ENCODE measurements at places on chromosomes 2 and 18.

- DNase-seq, result no peak
Observed at GRCh38 chr2:149564097-149564496, 23.5 kb downstream of the MMADHC start.

DNA sequence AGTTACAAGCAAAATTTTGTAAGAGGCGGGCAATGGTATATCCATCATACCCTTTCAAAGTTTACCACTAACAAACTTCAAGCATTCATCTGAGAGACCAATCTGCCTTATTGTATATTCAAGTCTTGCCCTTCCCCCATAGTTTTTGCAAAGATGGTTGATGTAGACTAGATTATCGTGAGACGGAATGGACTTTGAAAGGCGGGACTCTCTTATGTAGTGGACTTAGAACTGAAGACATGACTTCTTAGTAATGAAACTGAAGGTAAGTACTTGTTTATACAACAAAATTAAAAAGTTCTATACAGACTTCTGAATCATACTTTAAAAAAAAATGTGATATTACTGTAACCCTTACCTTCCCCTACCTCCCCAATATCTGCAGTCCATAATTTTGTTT is 10.4 kb downstream of the AP1S3 start:
- no peak for DNase-seq

GRCh38 chr2:147844697-147845410 is at the start of gene ACVR2A:
ACVR2A (plus strand) TSS chr2:147845029; CDS start chr2:147845153, 124 bp downstream.
- peak; percentile 34 for DNase-seq

GRCh38 chr2:74457129-74457548 is 1.1 kb upstream of the WBP1 start:
- DNase-seq, result no peak

GRCh38 chr2:6164986-6165747 is 473.0 kb downstream of the SOX11 start:
- DNase-seq, result no peak

DNA sequence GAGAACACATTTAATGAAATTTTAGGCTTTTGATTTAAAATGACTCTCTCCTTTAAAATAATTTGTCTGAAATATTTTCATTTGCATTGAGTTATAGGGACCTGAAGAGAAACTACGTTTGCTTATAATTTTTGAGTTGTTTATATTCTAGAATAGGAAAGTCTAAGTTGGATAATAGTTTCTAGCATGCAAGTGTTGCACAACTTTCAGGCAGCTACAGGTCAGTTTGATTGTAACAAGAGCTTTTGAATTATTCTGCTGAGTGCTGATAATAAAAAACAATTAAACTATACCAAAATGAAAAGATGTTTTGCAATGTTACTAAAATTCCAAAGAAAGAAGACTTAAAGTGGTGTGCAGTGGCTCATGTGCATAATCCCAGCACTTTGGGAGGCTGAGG is 71.0 kb downstream of the PDE1A start:
- no peak for DNase-seq

GRCh38 chr2:44545005-44545404 is 183.3 kb downstream of the CAMKMT start:
- no peak for DNase-seq

GRCh38 chr18:13191779-13192178 is 26.8 kb upstream of the LDLRAD4 start:
- DNase-seq, result peak; percentile 73

GRCh38 chr2:195534971-195535370 is 122.1 kb upstream of the SLC39A10 start:
- DNase-seq, result no peak

- no peak for DNase-seq
Observed at GRCh38 chr2:189318761-189319160, 122.5 kb upstream of the WDR75 start.

DNA sequence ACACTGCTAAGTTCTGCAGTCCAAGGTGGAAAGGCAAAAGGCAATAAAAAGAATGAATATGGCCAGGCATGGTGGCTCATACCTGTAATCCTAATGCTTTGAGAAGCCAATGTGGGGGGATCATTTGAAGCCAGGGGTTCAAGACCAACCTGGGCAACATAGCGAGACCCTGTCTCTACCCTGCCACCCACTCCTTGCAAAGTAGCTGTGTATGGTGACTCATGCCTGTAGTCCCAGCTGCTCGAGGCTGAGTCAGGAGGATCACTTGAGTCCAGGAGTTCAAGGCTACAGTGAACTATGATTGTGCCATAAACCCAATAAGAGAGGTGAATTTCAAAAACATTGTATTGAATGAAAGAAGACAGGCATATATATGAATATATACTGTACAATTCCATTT is 2.4 kb downstream of the MYL12B start:
- DNase-seq, result no peak

- peak; percentile 1 for DNase-seq
Observed at GRCh38 chr18:38545071-38545470, 979.5 kb upstream of the CELF4 start.

- no peak for DNase-seq
Observed at GRCh38 chr2:118094503-118094902, 6.2 kb downstream of the INSIG2 start.

GRCh38 chr2:233133239-233133638 is 73.1 kb downstream of the INPP5D start:
- DNase-seq, result no peak

DNA sequence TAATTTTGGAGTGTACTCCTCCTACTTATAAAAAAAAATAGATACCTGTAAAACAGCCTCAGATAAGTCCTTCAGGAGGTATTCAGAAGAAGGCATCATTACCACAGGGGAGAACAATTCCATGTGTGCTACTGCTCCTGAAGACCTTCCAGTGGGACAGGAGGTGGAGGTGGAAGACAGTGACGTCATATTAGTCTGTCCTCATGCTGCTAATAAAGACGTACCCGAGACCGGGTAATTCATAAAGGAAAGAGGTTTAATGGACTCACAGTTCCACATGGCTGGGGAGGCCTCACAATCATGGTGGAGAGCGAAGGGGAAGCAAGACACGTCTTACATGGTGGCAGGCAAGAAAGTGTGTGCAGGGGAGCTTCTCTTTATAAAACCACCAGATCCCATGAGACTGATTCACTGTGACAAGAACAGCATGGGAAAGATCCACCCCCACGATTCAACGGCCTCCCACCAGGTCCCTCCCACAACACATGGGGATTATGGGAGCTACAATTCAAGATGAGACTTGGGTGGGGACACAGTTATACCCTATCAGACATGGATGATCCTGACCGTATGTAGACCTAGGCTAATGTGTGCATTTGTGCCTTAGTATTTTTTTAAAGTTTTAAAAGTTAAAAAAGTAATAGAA is 98.4 kb downstream of the NDUFA10 start:
- no peak for DNase-seq

DNA sequence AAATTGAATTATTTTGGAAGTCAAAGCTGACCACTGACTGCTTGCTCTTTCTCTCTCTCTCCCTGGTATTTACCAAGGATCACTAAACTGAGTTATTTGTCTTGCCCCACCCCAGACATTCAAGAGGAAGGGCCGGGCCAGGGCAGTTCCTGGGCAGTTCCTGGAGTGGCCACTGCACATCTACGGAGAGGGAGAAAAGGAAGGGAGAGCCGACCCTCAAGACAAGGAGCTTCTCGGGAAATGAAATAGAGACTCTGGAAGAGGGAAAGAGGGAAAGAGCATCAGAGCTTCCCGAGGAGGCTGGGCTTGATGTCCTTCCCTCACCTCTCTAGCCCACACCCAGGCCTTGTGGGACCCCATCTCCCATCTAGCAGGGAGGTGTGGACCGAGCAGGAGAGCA is 83.1 kb downstream of the SEPTIN10 start:
- no peak for DNase-seq

GRCh38 chr2:159953136-159953823 is 109.1 kb downstream of the PLA2R1 start:
- no peak for DNase-seq

DNA sequence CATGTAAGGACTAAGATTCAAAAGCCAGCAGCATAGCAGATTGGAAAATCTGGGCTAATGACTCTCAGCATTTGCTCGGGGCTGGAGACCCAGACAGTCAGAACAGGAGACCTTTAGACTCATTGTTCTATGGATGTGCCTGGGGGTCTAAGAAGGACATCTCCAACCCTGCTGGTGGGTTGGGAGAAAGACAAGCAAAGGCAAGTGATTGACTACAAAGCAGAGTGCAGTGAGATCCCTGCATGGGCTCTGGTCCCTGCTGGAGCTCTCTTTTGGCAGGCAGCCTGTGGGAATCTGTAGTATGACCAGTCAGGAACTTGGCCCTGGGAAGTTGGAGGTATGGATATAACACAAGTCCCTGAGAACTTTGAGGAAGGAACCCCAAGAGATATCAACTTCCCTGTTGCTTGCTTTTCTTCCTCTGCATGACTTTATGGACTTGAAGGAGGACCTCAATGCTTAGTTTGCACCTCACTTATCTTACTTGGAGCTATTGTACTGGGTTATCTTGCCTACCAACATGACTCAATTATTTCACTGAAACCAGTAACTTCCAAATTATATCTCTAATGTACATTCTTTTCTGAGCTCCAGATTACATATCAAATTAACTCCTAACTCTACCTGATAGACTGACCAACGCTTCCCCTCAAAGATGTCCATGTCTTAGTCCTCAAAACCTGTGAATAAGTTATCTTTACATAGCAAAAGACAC is 236.0 kb downstream of the CYRIA start:
- no peak for DNase-seq

DNA sequence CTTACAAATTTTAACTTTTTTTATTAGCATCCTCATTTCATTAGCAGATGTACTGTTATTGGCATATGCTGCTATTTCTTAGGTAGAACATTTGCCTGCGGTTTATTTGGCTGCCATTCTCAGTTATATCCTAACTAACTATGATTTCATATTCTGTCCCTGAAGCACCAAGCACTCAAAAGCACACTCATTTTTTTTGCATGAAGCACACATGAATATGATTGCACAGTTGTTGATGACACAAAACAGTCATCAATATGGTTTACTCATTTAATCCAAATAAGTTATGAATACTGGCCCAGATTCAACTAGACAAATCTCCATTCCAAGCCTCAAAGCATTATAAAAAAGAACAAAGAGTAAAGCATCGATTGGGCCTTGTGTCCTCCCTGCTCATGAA is 129.4 kb upstream of the CNTNAP5 start:
- DNase-seq, result no peak

- DNase-seq, result peak; percentile 41
Observed at GRCh38 chr2:86396291-86396785, 44.8 kb upstream of the KDM3A start.

GRCh38 chr2:176158855-176159662 is 2.0 kb downstream of the HOXD3 start:
- no peak for DNase-seq

DNA sequence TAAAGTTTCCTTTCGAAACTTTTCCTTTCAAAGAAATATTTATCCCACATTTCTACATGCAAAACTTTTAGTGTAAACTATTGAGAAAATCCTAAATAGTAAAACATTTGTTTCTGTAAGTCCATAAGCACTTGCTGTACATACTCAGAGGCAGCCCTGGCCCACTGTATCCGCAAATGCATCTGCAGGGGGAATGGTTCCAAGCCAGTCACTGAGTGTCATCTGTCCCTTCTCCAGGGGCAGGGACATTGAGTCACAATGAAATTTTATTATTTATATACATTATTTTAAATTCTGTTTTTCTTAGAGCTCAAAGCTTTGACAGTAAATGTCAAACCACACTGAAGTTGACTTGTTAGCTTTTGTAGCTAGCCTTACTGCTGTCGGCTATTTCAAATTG is 367.2 kb downstream of the MTX2 start:
- no peak for DNase-seq

DNA sequence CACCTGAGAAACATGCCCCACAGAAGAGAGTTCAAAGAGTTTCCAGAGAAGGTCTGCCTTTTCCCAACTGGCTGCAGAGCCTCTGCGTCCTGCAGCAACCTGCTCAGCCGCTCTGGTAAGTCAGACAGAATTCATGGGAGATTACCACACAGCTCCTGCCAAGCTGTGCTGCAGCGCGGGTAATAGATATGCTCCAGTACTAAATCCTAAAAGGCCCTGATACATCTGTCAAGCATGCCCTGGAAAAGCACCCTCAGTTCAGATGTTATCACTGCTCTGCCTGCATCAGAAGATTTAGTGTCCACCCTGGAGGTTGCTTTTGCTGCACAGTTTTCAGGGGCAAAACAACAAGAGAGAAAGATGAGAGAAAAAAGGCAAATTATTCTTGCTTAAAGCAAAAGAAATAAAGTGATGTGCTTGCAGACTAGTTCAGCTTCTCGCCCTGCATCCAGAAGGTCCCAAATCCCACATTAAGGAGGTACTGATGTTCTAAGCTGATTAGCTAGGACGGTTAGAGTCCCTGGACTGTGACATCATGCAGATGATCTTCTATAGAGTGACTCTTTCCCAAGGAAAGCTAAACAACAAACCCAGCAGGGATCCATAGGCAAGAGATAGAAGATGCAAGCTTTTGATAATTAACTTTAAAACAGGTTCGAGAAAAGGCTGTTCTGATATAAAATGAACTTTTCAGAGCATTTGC is 488.6 kb downstream of the BCL11A start:
- no peak for DNase-seq

GRCh38 chr2:624551-625347 is 52.5 kb downstream of the TMEM18 start:
- no peak for DNase-seq

DNA sequence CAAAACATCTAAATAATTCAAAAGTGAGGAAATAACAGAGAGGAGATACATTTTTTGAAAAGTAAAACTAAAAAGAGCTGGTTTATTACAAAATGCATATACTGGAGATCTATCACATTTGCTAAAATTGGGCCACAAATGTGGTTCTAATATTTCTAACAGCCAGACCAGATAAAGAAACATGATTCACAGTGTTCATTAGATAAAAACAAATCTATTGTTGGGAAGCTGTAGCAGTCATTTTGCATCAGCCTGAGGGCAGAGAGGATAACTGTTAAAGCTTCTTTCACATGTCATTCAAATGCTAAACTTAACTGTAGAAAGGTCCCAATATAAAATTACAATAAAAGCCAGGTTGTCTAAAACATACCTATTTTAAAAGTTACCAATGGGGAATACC is 148.3 kb downstream of the GULP1 start:
- DNase-seq, result peak; percentile 29

GRCh38 chr2:31333527-31334183 is 80.9 kb downstream of the XDH start:
- peak; percentile 58 for DNase-seq

- no peak for DNase-seq
Observed at GRCh38 chr18:64936671-64937070, 787.8 kb upstream of the LINC00305 start.

DNA sequence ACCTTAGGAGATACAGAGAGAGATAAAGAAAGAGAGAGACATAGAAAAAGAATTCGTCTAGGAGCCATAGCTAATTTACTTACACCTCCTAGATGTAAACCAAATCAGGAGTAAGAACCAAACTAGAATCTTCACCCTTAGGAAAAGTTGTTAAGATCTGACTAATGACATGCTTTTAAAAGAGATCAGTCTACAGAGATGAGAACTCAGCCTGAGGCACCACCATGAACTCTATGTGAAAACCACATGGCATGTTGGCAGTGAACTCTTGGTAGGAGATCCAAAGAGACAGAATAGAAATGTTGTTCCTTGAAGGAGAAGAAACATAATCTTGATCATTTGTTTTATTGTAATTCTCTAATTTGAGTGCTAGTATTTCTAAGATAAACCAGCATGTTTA is 585.4 kb upstream of the ID2 start:
- peak; percentile 40 for DNase-seq
